ENCODE measurements at places on chromosomes 3 and 15.

GRCh38 chr15:48627260-48627940, 18.1 kb downstream of the FBN1 start:
- peak; percentile 80 for DNase-seq

DNA sequence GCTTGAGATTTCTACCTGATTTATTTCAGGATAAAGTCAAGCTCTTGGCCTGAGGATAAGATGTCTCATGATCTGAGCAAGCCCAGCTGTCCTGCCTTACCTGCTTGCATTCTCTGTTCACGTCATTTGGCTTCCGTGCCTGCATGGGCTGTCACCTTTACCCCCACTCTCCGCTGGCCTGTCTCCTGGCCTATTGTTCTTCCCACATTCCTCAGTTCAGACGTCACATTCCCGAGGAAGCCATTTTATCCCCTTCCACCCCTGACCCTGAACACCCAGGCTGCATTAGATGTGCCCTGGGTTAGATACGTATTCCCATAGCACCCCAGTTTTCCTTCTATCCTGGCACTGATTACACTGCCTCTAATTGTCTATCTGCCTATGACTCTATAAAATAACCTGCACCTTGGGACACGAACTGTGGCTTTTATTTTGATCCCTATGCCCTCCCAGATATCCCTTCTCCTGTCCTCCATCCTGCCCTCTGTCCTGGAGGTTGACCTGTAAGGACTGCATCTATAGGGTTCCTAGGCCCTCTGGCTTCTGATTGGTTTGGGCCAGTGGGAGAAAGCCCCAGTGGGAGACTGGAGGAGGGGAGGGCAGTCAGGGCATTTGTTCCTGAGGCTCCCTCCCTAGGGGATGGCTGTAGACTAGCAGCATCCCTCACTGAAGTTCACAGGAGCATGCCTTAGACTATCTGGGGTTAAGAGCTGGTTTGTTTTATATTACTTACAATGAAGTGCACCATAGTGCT, 19.2 kb upstream of the UBE2Q2 start:
- no peak for DNase-seq

GRCh38 chr15:100266166-100266565, 75.6 kb downstream of the ADAMTS17 start:
- no peak for DNase-seq

- no peak for DNase-seq
These were observed 48.0 kb downstream of the RASGRP1 start for GRCh38 chr15:38516626-38517025.

GRCh38 chr15:90062023-90062442, 40.2 kb downstream of the IDH2 start:
- DNase-seq, result peak; percentile 59

GRCh38 chr15:68634531-68634930, 55.7 kb downstream of the CORO2B start:
- DNase-seq, result no peak

GRCh38 chr3:16599694-16600093, 5.5 kb downstream of the DAZL start:
- no peak for DNase-seq

DNA sequence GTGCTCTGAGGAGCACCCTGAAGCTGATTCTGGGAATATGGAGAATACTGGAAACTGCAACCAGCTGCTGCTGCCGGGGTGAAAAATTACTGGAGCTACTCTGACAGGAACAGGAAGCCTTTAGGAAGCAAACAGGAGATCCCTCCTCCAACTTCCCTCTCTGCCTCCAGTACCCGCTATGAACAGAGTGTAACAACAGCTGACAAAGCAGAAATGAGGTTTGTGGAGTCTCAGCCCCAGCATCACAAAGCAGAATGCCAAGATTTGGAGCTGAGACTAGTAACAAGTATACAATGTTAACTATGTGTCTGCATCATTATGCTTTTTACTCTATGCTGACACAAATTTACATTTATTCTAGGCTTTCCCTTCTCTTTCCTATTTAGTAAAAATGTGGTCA, 22.7 kb upstream of the PIAS1 start:
- DNase-seq, result no peak

DNA sequence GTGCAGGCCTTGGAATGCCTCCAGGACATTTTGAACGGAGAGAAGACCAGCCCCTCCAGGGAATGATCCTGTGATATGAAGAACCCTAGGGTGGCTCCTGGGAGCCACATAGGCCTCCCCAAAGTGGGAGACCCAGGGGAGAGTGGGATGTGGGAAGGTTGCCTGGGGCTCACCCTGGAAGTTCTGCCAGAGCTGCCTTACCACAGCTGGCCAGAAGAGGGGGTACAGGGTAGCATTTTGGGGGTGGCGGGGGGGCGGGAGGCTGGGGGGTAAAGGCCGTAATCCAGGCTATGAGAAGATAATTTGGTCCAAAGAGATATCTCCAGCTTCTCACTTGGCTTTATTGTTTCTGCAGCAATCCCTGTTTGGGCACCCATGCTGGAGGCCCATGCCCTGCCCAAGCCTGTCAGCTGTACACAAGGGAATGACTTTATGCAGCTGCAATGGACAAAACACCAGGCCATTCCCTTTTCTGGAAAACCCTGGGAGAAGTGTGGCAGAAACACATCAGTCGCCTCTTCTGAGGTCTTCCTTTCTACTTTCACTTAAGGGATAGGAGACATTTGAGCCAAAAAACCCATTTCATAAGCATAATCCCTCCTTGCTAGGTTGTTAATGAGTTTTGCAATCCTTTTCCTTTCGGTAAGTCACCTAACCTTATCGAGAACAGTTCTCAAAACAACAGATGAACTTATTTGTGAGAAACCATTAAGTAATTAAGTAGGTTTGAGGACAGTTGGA, 11.0 kb upstream of the MUSTN1 start:
- DNase-seq, result no peak

DNA sequence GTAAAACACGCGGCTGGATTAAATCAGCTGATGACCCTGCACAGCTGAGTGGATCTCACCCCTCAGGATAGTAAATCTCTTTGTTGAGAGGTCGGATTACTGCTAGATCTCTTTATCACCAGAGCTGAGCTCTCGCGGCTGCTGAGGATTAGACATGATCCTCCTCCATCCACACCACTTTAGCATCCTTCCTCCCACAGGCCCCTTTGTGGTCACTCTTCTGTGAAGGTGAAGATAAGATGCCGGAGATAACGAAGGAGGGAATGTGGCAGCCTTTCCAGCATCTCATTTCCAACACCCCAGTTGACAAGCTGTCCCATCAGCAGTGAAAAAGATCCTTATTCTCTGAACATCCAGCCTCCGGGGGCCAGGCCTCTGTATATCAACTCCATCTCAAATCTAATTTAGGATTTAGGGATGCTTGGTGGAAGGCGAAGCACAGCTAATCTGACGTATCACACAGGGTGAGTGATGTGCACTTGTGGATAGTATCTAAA, 47.5 kb upstream of the SELENOK start:
- DNase-seq, result no peak

DNA sequence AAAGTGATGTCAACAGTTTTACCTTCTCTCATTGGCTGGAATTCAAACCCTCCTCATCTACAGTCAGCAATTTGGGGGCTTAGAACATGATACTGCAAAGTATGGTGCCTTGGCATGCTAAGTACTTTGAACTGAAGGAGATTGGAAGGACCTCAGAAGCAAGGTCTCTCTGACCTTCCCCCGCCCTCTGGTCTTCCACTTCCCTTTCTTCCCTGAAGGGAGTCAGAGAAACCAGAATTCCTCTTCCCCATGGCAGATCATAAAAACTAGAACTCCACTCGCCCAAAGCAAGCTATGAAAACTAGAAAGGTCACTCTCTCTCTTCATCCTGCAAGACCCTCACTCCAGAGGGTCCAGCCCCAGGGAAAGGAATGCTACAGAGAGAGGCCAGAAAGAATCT, 64.2 kb downstream of the CD200R1L start:
- no peak for DNase-seq

All from fibroblast of skin of right biceps (primary cell).